ENCODE measurements at places on chromosomes 11 and 22.

- DNase-seq = peak; percentile 70
These were observed 8.5 kb downstream of the AMOTL1 start for GRCh38 chr11:94776351-94777321.

GRCh38 chr22:43636086-43636485 lies 176.0 kb downstream of the EFCAB6 start:
- DNase-seq = no peak

DNA sequence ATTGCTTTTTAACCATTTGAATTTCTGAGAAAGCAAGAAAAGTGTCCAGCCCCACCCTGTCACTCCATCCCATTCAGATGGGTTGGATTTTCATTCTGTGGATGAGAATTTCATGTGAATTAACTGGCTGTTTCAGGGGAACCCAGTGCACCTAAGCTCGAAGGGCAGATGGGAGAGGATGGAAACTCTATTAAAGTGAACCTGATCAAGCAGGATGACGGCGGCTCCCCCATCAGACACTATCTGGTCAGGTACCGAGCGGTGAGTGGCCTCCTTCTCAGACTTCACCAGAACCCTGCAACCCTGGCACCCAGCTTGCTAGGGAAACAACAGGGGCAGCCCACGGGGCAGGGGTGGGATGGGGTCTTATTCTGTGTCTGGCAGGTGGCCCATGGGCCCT lies 58.6 kb upstream of the TTC12 start:
- DNase-seq = no peak

- no peak for DNase-seq
These were observed 897.9 kb upstream of the FAT3 start for GRCh38 chr11:91326751-91327150.

GRCh38 chr22:42202048-42202447 lies 68.4 kb downstream of the TCF20 start:
- DNase-seq = no peak

GRCh38 chr22:25690798-25691197 lies 51.2 kb upstream of the MYO18B start:
- DNase-seq = no peak

- no peak for DNase-seq
These were observed 22.5 kb downstream of the CD5 start for GRCh38 chr11:61124574-61125309.

DNA sequence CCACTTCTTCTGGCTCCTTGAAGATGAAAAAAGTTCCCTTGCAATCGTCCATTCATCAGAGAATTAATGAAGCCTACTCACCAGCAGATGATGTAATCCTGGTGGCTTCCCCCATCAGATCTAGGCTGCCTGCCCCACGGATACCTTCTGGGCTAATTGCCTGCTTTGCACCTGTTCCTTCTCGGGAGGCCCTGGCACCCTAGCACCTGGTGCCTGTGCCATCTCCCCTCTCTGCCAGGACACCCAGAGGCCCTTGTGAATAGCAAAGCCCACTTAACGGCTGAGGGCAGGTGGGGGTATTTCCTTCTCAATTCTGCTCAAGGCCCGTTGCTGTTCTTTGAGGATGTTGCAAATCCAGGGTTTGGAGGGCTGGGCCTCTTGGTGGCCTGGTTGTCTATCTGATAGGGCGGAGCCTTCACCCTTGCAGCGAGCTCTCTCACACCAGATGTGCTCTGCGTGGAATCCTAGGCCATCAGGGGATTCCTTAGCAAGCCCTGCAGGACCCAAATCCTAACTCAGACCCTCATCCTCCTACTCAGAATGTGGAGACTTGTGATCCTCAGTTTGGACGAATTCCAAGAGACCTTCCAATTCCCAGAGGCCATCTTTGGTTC lies at the start of gene LMO2:
Gene LMO2, minus strand, starts transcription at position 363 of the 614 bp plus-strand sequence. CDS start 22,360 bp downstream, outside the sequence.
- DNase-seq = peak; percentile 56

DNA sequence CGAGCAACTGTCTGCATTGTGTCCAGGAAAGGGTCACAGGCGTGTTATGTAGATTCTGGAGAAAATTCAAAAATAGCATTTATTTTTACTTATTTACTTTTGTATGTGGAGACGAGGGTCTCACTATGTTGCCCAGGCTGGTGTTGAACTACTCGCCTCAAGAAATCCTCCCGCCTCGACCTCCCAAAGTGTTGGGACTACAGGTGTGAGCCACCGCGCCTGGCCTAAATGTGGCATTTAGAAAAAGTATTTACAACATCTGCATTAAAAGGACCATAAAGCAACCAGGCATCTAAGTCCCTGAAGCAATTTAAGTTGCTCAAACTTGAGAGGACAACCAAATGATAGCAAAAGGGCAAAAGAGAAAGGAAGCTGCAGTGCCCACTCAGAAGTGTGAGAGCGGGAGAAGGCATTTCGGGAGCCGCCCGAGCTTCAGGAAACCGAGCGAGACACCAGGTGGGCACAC lies 595 bp downstream of the TRIM66 start:
- no peak for DNase-seq

DNA sequence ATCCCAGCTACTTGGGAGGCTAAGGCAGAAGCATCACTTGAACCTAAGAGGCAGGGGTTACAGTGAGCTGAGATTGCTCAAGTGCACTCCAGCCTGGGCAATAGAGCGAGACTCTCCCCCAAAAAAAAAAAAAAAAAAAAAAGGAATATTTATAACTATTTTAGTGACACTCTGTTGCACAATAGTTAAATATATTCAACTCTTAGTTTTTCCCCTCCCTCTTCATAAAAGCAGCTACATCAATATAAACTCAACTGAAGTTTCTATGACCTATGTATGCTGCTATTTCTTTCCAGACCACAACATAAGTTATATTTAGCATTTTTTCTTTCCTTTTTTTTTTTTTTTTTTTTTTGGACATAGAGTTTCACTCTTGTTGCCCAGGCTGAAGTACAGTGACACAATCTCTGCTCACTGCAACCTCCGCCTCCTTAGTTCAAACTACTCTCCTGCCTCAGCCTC lies 19.2 kb downstream of the CELF1 start:
- no peak for DNase-seq

- DNase-seq = no peak
These were observed 80.7 kb downstream of the RBFOX2 start for GRCh38 chr22:35947794-35948425.

DNA sequence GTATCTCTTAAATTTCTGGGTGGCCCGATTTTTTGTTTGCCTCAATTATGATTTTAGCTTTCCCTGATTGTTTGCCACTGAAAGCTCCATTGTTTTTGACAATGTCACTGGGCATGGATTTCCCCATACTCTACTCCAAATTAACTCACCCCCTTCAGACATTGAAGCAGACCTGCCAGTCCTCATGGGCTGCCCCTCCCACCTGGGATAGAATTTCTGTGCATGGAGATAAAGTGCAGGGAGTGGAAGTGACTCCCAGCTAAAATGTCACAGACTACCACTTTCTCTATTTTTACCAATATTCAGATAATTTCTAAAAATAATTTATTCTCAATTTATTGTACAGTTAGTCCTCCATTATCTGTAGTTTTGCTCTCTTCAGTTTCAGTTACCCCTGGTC lies 79.1 kb upstream of the CLPB start:
- DNase-seq = no peak

GRCh38 chr11:6251120-6251733 lies 8.4 kb upstream of the CCKBR start:
- peak; percentile 76 for DNase-seq

GRCh38 chr11:121358760-121359159 lies 66.2 kb downstream of the SC5D start:
- no peak for DNase-seq

DNA sequence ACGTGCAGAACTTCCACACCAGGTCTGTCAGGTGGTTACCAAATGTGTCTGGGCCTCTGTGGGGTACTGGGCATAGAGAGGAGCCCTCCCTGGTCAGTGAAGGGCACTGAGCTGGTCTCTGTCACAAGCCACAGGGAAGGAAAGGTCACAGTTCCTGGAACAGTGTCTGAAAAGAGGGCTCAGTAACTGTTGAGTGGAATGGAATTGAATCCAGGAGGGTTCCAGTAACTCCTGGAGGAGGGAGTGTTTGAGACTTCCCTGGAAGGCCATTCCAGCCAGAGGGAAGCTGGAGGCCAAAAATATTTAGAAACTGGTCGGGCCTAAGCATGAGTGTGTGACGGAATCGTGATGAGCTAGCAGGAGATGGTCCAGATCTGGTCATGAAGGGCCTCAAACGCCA lies 7.9 kb downstream of the ACTN3 start:
- no peak for DNase-seq

DNA sequence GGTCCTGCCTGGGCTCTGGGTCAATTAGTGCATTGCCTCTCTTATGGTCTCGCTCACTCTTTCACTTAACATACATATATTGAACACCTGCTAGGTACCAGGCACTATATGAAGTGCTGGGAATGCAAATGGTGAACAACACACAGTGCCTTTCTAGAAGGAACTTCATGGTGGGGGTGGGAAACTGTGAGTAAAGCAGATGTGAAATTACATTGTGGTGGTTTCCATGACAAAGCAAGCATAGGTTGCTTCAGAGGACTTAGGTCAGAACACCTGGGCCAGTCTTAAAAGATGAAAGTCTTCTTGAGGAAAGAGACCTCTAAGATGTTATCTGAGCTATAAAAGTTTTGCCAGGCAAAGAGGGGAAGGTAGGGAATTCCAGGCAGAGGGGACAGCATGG lies 231.3 kb downstream of the BUD13 start:
- no peak for DNase-seq

DNA sequence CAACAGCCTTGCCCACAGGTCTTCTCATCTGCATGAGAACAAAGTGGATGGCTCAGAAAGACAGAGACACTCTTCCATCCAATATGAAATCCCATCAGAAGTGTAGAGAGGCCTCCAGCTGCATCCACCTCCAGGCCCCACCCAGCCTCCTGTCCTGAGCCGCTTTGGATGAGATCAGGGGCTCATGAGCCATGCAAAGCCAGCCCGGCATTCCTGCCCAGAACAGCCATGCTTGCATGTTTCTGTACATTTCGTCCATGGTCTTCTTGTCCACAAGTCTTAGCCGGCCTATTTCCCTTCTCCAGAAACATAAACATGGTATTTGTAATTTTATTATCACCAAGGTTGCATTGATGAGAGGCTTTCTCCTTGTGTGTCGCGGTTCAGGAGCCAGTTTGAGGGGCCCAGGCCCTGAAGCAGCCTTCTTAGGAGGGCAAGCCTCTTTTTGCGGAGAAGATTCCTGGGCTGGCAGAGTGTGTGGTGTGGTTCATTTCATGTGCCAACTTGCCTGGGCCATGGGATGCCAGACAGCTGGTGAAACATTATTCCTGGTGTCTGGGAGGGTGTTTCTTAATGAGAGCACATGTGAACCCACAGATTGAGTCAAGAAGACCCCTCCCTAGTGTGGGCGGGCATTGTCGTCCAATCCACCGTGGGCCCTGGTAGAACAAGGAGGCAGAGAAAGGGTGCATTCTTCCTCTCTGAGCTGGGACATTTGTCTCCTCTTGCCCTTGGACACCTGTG lies 928.9 kb downstream of the TBC1D22A start:
- no peak for DNase-seq

DNA sequence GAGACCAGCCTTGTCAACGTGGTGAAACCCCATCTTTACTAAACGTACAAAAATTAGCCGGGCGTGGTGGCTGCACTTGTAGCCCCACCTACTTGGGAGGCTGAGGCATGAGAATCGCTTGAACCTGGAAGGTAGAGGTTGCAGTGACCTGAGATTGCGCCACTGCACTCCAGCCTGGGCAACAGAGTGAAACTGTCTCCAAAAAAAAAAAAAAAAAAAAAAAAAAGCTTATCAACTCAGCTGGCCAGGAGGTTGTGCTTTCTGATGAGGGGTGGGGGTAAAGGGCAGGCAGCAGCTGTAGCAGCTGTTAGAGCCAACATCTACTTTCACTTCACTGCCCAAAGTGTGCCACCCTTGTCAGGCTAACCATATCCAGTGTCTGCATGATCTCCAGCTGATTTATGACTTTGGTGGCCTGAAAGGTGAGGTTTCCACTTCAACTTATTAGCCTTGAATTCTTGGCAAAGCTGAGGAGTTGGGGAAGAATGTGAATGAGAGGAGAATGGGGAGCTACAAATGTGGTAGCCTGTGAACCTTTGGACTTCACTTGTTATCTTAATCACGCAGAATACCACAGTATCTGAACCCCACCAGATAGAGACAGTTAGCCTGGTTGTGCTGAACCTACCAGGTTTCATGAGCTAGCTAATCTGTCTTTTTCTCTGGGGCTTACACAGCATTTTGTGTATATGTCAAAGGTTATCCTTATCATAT lies 19.6 kb downstream of the RNF121 start:
- peak; percentile 80 for DNase-seq

DNA sequence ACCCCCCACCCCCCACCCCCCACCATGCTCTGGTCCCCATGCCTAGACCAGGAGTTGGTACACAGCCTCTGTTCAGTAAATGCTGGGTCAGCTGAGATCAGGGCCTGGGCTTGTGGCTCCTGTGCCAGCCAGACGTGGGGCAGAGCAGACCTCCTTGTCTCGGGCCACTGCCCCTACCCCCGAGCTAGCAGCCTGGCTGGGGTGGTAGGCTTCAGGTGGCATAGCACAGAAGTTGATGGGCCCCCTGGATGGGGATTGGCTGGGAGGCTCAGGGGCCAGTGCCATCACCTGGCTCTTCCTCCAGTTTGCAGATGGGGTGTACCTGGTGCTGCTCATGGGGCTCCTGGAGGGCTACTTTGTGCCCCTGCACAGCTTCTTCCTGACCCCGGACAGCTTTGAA lies 139.9 kb downstream of the PARVA start:
- DNase-seq = no peak

DNA sequence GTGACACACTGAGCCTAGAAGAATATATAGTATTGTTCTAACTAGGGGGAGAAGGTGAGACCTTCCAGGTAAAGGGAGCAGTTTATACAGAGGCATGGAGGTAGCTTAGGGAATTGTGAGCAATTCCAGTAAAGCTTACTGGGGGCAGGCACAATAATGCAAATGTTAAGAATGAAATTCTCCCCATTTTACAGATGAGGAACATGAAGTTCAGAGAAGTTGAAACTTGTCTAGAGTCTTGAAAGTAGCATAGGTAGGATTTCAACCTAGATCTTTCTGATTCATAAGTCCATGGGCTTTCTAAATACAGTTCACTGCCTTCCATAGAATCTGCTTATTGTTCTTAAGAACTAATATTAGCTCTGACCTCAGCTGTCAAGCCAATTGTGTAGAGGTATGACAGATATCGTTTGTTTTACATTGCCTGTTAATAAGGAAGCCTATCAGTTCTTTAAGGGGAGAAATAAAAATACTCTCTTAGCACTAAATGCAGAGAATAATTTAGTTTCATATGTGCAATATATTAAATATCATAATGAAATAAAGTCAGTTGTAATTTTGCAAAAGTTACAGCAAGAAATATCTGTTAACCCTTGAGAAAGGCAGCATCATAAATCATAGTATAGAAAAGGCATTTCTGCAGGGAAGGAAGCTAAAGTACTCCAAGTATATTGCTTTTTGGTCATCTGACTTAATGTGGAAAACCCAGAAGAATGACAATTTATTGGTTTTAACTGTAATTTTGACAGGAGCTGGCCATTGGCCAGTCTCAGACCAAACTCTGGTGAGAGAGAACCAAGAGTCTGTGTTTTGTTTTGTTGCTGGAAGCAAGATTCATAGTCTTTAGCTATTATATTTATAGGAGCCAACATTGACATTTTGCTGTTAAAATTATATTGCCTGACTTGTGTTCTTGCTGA lies 181.8 kb downstream of the UVRAG start:
- no peak for DNase-seq

- no peak for DNase-seq
These were observed 11.3 kb downstream of the GGTLC2 start for GRCh38 chr22:22655452-22656290.
